Activated CD8-positive, alpha-beta memory T cell treated with anti-CD3 and anti-CD28 coated beads for 4 hours (primary cell): ENCODE measurements at places on chromosomes 3 and 15.

DNA sequence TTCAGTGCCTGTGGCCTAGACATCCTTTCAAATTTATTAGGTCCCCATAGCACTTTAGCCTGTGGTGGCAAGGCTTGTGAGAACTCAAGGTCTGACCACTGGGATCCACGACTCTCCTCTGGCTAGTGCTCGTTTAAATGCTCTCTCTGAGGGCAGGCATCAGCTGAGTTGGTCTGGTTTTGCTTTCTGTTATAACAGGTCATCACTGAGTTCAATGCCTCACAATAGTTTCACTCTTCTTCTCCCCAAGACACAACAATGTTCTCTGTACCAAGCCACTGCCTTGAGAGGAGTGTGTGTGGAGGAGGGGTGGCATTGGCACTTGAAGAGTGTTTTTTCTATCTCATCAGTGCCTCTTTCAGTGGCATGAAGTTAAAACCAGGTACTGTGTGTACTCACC lies 7.6 kb downstream of the OR5K4 start:
- DNase-seq = no peak

GRCh38 chr3:50300681-50301254 lies 1.6 kb upstream of the HYAL3 start:
- DNase-seq = no peak

GRCh38 chr3:3127432-3128010 lies 781 bp downstream of the TRNT1 start:
- no peak for DNase-seq

- no peak for DNase-seq
These were observed 1.8 kb upstream of the SKOR1 start for GRCh38 chr15:67823314-67824196.

GRCh38 chr3:126957776-126958637 lies 24.9 kb upstream of the PLXNA1 start:
- DNase-seq = no peak

GRCh38 chr15:89091627-89092220 lies 3.5 kb downstream of the ABHD2 start:
- DNase-seq = no peak

DNA sequence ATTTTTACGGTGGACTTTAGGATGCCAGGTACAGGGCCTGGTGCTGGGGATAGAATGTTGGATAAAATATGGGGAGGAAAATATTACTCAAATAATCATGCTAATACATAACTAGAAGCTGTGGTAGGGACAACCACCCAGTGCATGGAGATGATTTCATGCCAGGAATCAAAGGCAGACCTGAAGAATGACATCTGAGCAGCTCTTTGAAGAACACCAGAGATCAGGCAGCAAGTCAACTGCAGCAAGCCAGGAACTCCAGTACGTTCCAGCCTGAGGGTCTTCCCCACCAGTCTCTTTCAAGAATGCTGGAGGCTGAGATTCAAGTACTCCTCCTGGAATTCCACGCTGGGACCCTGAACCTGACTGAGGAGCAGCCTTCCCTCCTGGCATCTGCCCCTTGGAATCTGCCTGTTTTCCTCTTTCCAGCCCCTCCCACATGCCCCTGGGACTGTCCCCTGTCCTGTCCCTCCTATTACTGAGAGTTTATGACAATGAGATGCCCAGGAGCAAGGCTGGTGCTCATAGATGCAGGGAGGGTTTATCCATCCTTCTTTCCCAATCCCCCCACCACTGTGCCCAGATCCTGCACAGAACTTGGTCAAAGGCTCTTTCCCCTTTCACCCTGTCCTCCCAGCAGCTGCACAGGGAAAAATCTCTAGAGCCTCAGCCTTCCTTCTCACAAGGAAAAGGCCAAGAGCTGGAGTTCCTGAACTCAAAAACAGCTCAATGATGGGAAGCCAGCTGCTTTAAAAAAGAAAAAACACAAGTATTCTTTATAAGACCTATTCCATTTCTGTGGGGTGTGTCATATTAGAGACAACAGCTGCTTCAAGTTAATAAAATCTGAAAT lies 68.0 kb downstream of the PDZRN3 start:
- DNase-seq = no peak

DNA sequence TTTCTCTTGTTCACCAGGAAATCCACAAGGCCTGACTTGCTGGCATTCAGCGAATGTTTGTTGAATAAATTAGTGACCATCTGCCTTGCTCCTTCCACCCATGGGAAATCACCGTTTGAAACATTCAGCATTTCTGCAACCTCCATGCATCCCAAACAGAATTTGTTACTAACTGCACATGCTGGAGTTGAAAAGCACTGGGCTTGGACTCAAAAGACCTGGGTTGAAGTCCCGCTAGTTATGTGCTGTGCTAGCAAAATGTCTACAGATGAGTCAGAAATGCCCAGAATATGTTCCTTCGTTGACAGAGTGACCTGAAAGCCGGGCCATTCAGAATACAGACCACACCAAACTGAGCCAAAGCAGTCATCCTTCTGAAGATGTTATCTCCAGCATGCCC lies 144.6 kb downstream of the ALDH1A2 start:
- DNase-seq = no peak
